ENCODE measurements at places on chromosomes 5 and 9.

DNA sequence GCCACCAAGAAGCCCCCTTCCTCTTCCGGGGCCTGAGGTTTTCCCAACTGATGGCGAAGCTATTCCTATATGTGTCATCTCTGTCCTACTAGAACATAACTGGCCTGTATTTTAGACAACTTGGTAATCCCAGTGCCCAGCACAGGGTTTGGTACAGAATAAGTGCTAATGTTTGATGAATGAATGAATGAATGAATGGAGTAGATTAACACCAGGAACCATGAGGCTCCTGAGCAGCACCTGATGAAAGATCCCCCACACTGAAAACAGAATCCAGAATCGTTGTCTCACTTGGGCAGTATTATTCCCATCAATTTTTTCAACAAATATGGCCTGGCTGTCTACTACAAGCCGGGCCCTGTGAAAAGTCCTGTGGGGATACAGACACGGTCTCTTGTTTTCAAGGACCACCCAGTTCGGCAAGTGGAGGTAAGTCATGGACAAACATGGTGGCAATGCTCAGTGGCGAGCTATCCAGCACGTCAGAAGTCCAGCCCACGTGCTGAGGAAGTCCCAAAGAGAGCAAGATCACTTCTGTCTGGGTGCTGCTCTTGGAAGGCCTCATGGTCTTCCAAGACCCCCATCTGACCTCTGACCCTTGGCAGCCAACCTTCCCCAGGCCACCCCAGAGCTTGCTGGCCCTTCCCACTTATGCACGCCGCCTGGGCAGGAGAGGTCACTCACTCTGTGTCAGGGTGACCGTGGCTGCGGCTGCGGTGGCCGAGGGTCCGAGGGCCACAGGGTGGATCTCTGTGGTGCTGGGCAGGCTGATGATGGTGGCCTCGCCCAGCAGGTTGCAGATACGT lies 1.0 kb downstream of the NAIF1 start:
- no peak for DNase-seq

DNA sequence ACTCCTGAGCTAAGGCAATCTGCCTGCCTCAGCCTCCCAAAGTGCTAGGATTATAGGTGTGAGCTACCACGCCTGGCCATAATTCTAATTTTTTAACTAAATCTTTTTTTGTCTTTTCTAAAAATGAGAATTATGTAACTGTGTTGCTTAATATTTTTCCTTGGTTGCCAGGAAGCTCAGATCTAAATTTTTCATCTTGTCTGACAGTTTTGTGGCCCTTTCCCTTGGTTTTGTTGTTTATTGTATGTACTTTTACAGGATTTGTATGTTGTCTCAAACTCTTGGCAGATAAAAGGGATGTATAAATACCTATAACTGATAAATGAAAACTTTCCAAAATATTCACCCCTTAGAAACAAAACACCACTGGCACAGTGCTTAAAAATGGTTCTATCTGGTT lies 88.2 kb upstream of the KLF9 start:
- no peak for DNase-seq

- DNase-seq: no peak
Observed at GRCh38 chr5:136769093-136769492, 403.7 kb upstream of the TRPC7 start.

DNA sequence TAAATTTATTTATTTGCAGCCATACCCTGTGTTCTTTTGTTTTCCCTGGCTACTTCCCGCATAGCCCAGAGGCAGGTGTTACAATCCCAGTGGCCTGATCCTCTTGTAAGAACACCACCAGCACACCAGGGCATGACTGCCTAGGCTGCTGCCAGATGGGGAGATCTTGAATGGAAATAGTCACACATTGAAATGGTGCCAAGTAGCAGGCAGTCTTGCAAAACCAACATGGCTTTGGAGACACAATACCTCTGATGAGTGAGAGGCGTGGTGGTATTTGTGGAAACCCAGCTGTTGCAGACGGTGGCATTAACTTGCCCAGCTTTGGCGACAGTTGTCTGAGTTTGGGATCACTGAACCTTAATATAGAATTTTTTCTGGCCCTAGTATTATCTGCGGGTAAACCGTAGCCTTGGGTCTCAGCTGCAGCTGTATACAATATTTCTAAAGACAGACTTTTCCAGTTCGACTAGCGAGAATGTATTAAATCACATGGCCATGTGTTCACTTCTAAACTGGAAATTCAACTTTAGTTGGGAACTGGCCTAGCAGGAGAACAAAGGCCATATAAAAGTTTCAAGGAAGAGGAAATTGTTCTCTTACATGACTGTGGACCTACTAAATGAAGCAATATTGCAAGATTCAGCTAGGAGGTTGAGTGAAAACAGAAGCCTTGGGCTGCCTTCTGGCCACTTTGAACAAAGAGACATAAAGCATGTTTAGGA lies 277.0 kb downstream of the SMARCA2 start:
- no peak for DNase-seq

GRCh38 chr9:95147452-95148207 lies 169.9 kb downstream of the FANCC start:
- DNase-seq: no peak

DNA sequence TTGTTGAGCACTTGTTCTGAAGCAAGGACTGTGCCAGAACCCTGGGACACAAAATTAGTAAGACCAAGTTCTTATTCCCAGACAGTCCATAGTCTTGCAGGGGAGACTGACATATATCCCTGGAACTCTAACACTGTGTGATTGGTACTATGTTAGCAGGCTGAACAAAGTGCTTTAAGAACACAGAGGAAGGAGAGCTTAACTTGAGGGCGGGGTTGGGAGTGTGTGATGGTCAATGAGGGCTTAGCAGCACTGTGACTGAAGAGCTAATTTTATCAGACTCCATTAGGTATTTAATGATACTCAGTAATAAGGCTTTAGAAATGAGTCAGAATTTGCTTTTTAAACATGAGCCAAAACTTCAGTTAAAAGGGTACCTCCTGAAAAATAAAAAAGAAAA lies 14.9 kb upstream of the SPATA24 start:
- no peak for DNase-seq

GRCh38 chr9:122912671-122912963 lies 506 bp downstream of the ZBTB6 start:
- DNase-seq: no peak

GRCh38 chr5:168132241-168132641 lies 159.2 kb upstream of the WWC1 start:
- DNase-seq: no peak

DNA sequence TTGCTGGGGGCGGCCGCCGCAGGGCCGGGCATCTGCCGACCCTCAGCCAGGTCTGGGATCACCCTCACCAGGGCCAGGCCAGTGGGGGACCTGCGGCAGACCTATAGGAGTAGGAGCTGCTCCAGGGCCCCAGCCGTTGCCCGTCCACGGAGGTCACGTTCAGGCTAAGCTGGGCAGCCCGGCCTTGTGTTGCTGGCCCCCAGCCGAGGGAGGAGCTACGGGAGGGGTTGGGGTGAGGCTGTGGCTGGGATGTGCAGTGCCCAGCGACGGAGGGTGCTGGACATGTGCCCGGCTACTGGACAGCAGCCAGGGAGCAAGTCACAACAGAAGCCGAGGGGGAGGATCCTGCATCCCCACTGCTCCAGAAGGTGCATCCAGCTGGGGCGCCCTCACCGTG lies 39.6 kb upstream of the SLC6A19 start:
- DNase-seq: no peak

DNA sequence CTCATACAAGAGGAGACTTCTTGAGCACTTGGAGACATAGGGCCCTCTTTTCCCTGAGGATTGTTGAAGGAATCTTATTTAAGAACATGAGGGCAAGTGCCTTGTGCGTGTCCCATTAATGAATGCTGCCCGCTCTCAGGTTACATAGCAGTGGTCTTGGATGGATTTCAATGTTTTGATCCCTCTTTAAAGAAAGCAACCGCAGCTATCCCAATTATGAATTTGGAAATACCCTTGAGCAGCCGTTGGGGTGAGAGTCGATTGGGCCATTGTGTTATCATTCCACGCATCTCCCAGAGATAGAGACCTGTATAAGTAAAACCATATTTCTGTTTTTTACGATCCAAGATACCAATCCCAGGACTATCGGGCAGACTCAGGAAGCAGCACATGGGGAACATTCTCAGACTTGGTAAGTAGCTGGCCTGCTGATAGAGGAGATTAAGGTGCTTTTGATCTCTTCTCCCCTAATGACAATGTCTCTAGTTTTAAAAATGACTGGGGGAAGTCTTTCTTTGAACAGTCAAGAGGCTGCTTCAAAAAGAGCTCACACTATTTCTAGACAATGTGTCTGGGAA lies 145.3 kb downstream of the MACROH2A1 start:
- DNase-seq: no peak

- no peak for DNase-seq
Observed at GRCh38 chr9:127838375-127839078, 15.9 kb downstream of the ENG start.

GRCh38 chr9:36093384-36093783 lies 43.1 kb upstream of the GLIPR2 start:
- no peak for DNase-seq

GRCh38 chr5:177095088-177095669 lies 8.5 kb downstream of the FGFR4 start:
- DNase-seq: no peak

DNA sequence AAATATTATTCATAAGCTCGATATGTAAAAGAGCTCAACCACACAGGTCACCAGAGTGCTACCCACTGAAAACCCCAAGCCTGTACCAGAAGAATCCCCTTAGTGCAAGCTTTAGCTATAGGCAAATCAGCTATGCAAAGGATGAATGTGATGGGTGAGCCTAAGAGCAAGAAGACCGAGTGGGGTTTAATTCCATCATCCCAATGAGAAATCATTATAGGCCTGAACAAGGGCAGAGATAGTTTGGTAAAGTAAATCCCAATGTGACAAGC lies 21.8 kb downstream of the ELOVL7 start:
- no peak for DNase-seq

DNA sequence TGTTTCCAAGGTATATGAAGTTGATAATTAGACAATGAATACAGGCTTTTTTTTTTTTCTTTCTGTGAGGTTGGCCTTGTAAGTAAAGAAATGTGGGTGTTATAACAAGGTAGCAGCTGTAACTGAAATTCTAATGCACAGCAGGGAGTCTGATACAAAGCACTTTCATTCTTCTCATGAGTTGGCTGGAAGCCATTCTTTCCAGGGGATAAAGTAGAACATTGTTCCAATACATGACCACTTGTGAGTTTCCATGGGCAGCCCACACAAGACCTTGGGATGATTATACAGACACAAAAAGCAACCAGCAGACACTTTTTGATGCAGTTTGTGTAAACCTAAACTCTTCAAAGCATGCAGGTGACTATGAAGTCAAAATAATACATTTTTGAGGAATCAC lies 1785.9 kb upstream of the WWC1 start:
- no peak for DNase-seq

DNA sequence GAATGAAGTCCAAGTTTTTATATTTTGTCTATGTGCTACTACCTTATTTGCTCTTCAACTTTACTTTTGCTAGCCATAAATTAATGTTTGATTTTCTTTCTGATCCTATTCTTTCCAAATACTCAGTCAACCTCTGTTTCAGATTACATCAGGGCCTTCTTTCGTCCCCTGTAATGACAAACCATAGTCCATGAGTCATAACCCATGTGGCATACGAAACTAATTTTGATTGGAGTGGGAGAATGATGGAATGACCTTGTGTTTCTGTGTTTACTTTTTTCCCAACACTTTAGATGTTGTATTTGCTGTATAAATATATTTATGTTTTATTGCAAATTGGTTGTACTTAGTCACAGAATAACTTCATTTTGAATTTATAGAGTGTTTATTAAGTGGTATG lies 1043.1 kb downstream of the DTWD2 start:
- no peak for DNase-seq

DNA sequence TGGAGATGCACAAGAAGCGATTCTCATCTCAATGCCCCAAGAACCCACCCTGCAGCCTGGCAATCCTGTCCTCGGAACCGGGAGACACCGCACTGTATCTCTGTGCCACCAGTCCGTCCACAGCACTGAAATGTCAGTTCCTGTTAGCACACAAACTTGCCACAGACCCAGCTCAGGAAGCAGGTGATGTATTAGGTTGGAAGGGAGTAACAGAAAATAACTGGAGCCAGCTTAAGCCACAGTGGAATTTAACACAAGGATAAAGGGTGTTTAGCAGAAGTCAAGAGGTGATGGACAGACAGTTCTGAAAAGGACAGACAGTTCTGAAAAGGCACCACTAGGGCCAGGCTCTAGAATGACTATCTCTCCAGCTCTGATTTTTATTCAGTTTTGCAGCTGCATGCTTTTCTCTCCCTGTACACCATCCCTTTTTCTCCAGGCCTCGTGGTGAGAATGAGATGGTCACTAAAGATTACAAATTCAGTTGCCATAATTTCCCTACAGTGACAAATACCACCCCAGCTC lies 114.4 kb downstream of the ANKRD18B start:
- no peak for DNase-seq

DNA sequence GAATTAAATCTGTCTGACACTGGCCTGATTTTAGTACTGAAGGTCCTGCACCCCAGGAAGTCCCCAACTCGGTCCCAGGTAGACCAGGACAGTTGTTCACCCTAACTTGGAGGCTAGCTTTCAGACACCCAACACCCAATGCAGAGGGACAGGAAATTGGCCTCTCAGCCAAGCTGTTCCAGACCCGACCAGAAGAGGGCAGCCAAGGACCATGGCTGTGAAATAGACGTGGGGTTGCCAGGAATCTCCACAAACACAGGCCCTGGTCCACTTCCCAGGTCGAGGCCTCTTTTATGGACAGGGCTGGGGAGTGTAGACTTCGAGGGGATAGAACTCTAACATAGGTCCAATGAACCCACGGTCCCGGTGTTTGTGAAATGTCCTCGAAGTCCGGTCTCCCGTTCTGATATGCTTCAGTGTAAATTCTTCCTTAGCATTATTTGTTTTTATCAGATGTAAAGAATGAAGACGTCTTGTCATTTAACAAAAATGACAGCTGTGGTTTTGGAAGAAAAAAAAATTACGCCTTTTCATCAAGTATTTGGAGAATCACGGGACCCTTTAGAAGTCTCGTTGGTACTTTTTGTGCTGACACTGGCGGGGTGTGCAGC lies 260.3 kb upstream of the ADAMTS16 start:
- no peak for DNase-seq

- DNase-seq: no peak
Observed at GRCh38 chr9:121498487-121499176, 1.0 kb downstream of the GGTA1 start.

DNA sequence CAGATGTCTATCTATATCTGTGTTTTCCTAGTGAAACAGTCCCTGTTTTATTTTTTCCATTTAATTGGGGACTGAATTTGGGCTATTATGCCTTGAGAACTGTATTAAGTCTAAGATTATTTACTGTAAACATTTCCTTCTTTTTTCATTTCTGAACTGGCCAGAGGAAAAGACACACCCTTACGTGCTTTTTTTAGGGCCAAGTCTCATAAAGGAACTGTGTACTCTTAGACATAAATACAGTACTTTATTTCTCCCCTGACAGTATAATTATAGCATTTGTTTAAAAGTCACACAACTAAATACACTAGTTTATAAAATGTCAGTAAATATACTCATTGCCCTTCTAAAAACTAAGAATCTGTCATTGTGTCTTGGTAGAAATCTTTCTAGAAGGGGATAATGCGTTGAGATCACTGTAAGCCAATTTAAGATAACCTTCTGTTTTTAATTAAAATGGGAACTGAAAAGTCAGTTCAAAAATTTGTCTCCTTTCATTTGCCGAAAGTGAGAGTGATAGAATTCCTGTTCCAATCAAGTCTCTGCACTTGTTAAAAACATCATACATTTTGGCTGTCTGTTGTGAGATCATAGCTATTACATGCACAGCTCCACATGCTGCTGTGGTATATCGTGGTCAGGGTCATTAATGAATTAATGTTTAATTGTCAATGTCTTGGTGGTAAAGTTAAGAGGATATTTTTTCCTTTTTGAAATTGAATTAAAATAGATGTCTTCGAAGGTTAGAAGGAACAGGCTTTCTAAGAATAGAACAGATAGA lies 132.1 kb downstream of the FOCAD start:
- no peak for DNase-seq

GRCh38 chr9:87516222-87516925 lies 18.7 kb downstream of the DAPK1 start:
- DNase-seq: no peak
